Psoas muscle (tissue), 8 donors: ENCODE measurements at places on chromosomes 5 and 9.

DNA sequence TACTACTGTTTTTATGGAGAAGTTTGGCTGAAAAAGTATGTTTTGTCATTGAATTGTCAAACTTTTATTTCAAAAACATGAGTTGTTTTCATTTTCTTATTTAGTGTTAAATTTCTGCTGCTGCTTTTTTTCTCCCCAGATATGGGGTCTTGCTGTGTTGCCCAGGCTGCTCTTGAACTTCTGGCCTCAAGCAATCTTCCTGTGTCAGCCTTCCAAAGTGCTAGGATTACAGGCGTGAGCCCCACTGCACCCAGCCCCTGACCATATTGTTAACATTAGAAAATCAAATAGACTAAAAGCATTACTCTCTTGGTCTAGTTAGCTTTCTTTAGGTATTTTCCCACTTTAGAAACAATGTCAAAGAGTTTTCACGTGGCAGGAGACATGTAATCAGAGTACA lies 215.3 kb downstream of the KDM4C start:
- H3K27me3 ChIP-seq: no peaks in the 10 kb centered on the region
- no peaks in the 10 kb centered on the region for H3K4me1 ChIP-seq
- no peak overlapping the region for H3K27ac ChIP-seq
- no peak overlapping the region for H3K4me3 ChIP-seq

GRCh38 chr5:108607421-108607820 lies 140.3 kb upstream of the FER start:
- H3K27me3 ChIP-seq: no peaks in the 10 kb centered on the region
- no peak overlapping the region for H3K4me3 ChIP-seq
- H3K27ac ChIP-seq: no peak overlapping the region
- DNase-seq: no peak
- H3K36me3 ChIP-seq: no peaks in the 10 kb centered on the region
- H3K4me1 ChIP-seq: no peaks in the 10 kb centered on the region

DNA sequence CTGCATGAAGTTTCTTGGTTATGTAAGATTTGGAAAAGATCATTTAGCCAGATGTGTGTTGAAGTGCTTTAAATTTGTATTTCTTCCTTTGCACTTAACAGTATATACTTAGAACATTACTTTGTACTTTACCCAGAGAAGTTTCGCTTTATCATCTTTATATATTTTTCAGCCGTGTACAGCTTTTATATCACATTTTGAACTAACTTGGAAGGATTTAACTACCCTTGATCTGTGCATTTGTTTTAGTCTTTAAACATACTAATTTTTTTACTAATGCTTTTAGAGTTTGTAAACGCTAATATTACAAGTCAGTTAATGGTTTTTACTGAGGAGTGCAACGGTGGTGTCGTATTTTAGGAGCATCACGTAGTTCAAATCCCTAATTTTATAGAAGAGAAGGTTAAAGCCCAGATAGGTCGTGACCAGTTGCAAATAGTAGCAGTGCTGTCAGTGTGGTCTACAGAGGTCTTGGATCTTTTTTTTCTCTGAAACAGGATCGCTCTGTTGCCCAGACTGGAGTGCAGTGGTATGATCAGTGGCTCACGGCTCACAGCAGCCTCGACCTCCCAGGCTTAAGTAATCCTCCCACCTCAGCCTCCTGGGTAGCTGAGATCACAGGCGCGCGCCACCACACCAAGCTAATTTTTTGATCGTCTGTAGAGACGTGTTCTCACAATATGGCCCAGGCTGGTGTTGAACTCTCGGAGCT lies 2.0 kb downstream of the MATR3 start:
- H3K4me3 ChIP-seq: peak overlapping the region; percentile 96
- H3K27ac ChIP-seq: peak overlapping the region; percentile 100
- H3K27me3 ChIP-seq: no peaks in the 10 kb centered on the region
- DNase-seq: no peak
- H3K36me3 ChIP-seq: no peaks in the 10 kb centered on the region

- no peaks in the 10 kb centered on the region for H3K4me1 ChIP-seq
- H3K27me3 ChIP-seq: no peaks in the 10 kb centered on the region
- H3K4me3 ChIP-seq: no peak overlapping the region
- H3K36me3 ChIP-seq: no peaks in the 10 kb centered on the region
Measured at GRCh38 chr5:67393211-67393610, 196.6 kb upstream of the CD180 start.

- H3K4me3 ChIP-seq: peak overlapping the region; percentile 72
- no peaks in the 10 kb centered on the region for H3K27me3 ChIP-seq
Measured at GRCh38 chr9:2158111-2158610, 143.0 kb downstream of the SMARCA2 start.

GRCh38 chr9:109887079-109887478 lies 107.1 kb downstream of the PALM2AKAP2 start:
- no peak overlapping the region for H3K4me3 ChIP-seq
- H3K27ac ChIP-seq: no peak overlapping the region
- peaks cover 19% of the 10 kb centered on the region for H3K4me1 ChIP-seq

- no peak for DNase-seq
- H3K27ac ChIP-seq: no peak overlapping the region
- H3K4me1 ChIP-seq: no peaks in the 10 kb centered on the region
- H3K27me3 ChIP-seq: no peaks in the 10 kb centered on the region
- no peak overlapping the region for H3K4me3 ChIP-seq
Measured at GRCh38 chr5:150815010-150815409, 31.3 kb upstream of the IRGM start.

- DNase-seq: no peak
- H3K27ac ChIP-seq: peak overlapping the region; percentile 61
- peaks cover 20% of the 10 kb centered on the region for H3K4me1 ChIP-seq
- H3K27me3 ChIP-seq: no peaks in the 10 kb centered on the region
- H3K4me3 ChIP-seq: no peak overlapping the region
Measured at GRCh38 chr5:180785794-180786221, 16.8 kb downstream of the MGAT1 start.

GRCh38 chr9:129664746-129665388 lies 580 bp upstream of the PRRX2 start:
- peak overlapping the region; percentile 47 for H3K4me3 ChIP-seq
- no peaks in the 10 kb centered on the region for H3K4me1 ChIP-seq
- peaks cover 63% of the 10 kb centered on the region for H3K27me3 ChIP-seq
- no peaks in the 10 kb centered on the region for H3K36me3 ChIP-seq
- no peak overlapping the region for H3K27ac ChIP-seq
- DNase-seq: no peak

GRCh38 chr5:149707097-149707496 lies 23.0 kb upstream of the PPARGC1B start:
- no peaks in the 10 kb centered on the region for H3K27me3 ChIP-seq
- no peak overlapping the region for H3K27ac ChIP-seq
- no peaks in the 10 kb centered on the region for H3K36me3 ChIP-seq

GRCh38 chr5:34923694-34924461 lies 5.5 kb upstream of the DNAJC21 start:
- H3K36me3 ChIP-seq: peaks cover 87% of the 10 kb centered on the region
- no peak overlapping the region for H3K4me3 ChIP-seq
- no peak for DNase-seq
- peaks cover 5% of the 10 kb centered on the region for H3K4me1 ChIP-seq

DNA sequence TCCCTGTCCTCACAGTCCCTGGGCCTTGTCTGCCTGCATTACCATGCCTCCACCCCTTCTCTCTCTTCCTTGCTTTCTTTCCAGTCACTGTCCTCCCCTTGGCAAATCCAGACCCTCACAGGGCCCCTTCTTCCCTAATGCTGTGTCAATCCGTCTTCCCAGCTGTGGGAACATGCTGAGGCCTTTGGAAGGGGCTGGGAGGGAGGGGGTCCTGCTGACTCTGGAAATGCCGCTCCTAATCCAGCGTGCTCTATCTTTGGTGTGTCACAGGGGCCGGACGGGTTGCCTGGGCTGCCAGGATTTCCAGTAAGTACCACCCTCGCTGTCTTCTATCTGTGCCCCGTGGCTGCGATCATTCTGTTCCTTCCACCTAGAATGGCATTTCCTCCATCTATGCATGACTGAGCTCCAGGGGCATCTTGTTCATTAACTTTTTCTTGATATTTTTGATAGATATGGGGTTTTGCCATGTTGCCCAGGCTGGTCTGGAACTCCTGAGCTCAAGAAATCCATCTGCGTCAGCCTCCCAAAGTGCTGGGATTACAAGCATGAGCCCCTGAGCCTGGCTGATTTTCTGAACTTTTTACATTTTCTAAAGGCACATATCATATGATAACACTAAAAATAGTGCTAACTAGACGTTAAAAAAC lies 64.5 kb upstream of the TGFBR1 start:
- DNase-seq: no peak
- H3K27ac ChIP-seq: no peak overlapping the region
- H3K4me1 ChIP-seq: no peaks in the 10 kb centered on the region
- H3K4me3 ChIP-seq: no peak overlapping the region
- no peaks in the 10 kb centered on the region for H3K27me3 ChIP-seq

- no peak overlapping the region for H3K4me3 ChIP-seq
- no peaks in the 10 kb centered on the region for H3K4me1 ChIP-seq
- H3K36me3 ChIP-seq: no peaks in the 10 kb centered on the region
- no peak for DNase-seq
Measured at GRCh38 chr5:174087783-174088182, 42.3 kb downstream of the NSG2 start.

DNA sequence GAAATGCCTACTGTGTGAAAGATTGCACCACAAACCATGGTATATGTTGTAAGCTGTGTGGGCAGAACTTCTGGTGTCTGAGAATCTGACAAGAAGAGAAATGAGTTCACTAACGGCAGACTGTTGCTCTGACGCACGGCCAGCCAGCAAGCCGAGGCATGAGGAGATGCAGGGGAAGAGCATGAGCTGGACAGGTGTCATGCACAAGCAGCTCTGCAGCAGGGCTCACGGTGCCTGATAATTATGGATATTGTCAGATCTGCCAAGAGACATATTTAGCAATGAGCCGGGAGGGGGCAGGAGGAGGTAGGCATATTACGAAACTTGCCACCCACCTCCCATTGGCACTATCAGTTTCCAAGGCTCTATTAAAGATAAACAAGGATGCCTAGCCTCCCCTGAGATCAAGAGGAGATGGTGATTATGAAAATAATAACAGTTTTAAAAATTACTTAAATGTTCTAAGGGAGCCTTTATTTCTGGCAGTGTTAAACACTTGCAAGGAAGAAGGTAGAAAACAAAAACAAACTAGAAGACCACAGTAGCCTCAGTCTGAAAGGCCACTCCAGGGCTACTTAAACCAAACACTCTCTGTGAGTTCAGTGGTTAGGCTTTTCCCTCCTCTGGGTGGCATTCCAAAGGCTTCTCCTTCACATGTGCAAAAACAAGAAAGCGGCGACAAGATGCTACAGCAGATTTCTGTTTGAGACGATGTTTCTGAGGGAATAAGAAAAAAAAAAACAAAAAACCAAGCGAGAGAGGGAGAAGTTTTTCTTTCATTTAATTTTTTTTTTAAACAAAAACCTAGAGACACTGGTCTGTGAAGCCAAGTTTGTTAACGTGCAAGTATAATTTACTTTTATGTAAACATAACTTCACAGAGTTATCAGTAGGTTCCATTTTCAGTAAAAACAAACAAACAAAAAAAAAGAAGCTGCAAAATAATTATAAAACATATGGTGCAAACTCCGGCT lies 339.5 kb downstream of the BNC2 start:
- H3K36me3 ChIP-seq: no peaks in the 10 kb centered on the region
- H3K27ac ChIP-seq: peak overlapping the region; percentile 70
- H3K27me3 ChIP-seq: no peaks in the 10 kb centered on the region
- peak; percentile 85 for DNase-seq
- H3K4me3 ChIP-seq: peak overlapping the region; percentile 9

DNA sequence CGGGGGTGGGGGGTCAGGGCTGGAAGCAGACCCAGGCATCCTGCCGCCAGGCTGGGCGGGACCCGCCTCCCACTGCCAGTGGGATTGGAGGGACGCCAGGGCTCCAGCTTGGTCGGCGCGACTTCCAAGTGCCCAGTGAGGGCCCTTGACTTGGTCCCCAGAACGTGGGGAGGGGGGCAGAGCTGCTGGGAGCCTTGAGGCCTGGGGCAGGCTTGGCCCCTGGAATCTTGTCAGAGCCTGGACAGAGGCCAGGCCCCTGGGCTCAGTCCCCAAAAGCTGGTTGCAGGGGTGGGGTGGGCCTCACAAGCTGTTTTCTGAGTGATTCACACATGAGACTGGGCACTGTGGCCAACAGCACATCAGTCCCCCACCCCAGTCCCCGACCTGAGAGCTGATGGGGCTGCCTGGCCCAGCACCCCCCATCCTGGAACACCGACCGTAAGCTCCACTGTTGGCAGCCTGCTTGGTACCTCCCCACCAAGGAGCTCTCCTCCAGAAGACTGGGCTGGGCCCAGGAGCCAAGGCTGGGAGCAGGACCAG lies 526 bp downstream of the CLIC3 start:
- H3K27ac ChIP-seq: no peak overlapping the region
- no peak overlapping the region for H3K4me3 ChIP-seq
- no peaks in the 10 kb centered on the region for H3K36me3 ChIP-seq
- H3K27me3 ChIP-seq: peaks cover 19% of the 10 kb centered on the region
- DNase-seq: no peak

DNA sequence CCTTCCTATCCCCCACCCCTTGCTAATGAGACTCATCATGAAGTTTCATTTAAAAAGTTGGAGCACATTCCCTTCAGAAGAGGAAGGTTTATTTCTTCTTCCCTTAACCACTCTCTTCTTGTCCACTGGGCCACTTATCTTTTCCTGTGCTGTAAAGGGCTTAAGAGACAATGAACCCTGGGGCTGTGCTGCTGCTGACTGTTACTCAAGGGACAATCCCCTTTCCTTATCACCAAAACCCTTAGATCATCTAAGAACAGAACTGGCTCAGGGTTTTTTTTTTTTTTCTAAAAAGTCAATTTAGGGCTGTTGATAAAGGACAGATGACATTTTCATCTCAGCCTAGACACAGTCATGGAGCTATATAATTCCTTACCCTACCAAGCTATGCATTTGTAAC lies 29.6 kb downstream of the CAPSL start:
- no peak for DNase-seq
- H3K4me1 ChIP-seq: no peaks in the 10 kb centered on the region
- no peak overlapping the region for H3K27ac ChIP-seq
- H3K4me3 ChIP-seq: no peak overlapping the region

DNA sequence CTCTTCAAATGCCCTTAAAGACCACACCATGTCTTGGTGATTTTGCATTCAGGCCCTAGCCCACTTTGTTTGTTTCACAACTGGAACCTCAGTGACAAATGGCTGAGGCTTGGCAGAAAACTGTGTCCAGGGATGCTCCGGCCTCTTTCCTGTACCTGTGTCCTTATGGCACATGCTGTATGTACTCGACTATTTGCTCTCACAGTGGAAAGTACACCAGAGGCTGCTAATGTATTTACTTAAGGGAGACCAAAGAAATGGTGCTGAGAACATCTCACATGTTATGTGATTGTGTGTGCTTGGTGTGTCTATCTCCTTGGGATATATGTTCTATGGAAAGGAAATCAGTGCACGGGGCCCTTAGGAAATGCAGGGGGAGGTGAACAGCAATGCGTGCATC lies 263.3 kb downstream of the GADD45G start:
- peaks cover 11% of the 10 kb centered on the region for H3K4me1 ChIP-seq
- H3K27me3 ChIP-seq: no peaks in the 10 kb centered on the region
- DNase-seq: no peak
- no peaks in the 10 kb centered on the region for H3K36me3 ChIP-seq
- H3K27ac ChIP-seq: no peak overlapping the region
- no peak overlapping the region for H3K4me3 ChIP-seq
